ENCODE measurements at places on chromosomes 1 and 21.

DNA sequence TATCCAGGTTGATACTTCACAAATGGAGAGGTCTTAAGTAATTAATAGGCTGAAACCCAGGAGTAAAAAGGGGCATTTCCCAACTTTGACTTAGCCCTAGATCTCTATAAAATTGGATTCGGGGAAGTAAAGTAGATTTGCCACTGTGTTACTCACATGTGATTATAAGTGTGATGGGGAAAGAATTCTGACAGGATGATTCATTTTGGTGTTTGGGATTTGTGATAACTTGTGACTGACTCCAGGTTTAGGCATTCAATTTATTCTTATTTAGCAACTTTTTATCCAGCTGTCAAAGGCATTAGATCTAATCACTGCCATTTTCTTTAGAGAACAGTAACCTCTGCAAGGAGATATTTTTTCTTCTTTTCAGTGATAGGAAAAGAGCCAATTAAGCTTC is 175.5 kb downstream of the ASTN1 start:
- DNase-seq: no peak

GRCh38 chr1:29549001-29549400 is 312.7 kb downstream of the PTPRU start:
- no peak for DNase-seq

DNA sequence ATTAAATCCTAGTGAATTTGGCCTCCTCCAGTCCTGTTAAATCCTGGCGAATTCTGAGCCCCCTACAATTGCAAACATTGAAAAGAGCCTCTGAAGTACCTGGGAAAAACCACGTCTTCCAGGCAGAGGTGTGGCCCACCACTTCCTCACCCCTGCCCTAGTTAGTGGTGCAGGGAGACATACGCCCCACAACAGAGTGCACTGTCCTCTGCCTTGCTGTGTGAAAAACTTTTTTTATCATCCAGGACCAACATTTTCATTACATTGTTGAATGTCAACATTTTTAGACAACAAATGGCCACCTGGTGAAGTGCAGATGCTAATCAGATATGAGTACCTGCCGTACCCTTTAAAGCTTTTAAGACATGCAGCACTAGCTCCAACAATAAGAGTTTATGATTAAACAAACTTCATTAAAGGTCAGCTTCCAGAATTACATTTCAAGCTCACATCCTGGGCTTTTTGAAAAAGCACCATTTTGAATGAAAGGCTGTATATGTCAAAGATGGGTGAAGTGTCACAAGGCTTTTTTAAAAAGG is 13.6 kb upstream of the TMPRSS2 start:
- no peak for DNase-seq

DNA sequence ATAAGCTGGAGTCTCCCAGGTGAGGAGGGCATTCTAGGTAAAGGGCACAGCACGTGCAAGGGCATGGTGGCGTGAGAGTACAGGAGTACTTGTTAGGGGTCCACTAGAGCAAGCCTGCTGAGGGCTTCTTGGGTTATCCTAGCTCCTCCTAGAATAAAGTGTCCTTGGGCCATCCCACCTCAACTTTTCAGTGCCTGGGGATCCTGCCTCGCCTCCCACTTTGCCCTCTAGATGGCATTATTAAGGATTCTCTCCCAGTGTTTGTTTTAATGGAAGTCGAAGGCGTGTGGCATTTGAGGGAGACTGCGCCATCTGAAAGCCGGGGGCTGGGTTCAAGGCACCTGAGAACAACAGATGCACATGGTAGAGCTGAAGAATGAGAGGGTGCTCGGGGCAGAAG is 74.5 kb upstream of the SELENON start:
- no peak for DNase-seq

GRCh38 chr1:69230208-69230607 is 337.5 kb upstream of the LRRC7 start:
- no peak for DNase-seq

DNA sequence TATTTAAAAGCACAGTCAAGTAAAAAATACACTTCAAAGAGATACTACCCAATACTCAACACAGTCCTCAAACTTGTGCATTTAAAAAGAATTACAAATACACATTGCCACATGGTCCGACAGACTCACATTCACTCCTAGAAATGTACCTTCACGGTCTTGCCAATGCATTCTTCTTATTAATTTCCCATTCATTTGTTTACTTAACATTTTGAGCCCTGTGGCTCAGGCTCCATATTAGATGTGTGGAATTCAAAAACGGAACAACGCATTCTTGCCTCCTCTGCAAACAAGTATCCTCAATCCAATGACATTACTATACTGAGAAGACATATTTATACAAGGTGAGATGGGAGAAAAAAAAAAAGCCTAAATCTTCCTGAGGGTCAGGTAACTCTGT is 2.5 kb upstream of the DUSP23 start:
- DNase-seq: no peak

GRCh38 chr1:86061551-86061990 is 95.0 kb downstream of the COL24A1 start:
- DNase-seq: no peak

DNA sequence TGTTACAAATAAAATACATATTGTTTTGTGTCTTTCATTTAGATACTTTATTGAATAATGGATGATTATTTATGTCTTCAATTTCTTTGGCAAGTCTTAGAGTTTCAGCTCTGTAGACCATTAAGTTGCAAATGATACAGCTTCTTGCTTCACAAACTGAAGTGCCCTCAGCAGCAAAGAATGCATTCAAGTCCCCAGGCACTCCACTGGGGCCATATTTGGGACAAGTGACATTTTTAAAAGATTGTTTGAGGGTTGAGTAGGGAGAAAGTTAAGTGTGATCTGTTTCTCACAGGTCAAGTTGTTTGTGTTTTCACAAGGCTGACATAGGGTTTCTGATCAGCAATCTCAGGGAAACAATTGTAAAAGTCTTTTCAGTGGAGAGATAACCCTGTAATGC is 400.7 kb downstream of the PLA2G4A start:
- no peak for DNase-seq

GRCh38 chr1:201828820-201829774 is at the start of gene IPO9:
TSS of gene IPO9 (plus strand) at chr1:201829157. CDS start at chr1:201829210, 53 bp downstream.
- peak; percentile 88 for DNase-seq

DNA sequence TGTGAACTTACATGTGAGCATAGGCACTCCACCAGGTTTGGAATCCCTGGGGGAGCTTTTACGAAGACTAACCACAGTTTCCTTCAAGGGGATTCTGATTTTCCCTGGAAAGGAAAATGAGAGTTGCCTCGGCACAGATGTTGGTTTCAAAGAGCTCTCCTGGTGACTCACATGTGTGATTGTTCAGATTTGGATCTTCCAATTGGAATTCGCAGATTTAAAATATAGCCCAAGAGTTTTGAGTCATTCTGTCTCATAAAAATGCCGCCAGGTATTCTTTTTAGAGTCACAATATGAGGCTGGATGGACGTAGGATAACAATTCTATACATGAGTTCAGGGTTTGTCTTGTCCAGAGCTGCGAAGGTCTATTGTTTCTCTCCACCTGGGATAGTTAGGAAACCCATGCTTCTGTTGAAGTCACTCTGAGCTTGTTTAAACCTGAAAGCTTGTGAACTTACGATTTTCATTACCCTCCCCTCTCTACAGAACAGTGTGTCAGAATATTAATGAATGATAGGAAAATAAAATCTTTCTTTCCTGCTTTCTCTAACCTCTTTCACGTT is 64.9 kb downstream of the TGFB2 start:
- DNase-seq: no peak

- no peak for DNase-seq
Observed at GRCh38 chr1:201399352-201400126, 415 bp upstream of the LAD1 start.

- no peak for DNase-seq
Observed at GRCh38 chr1:232579958-232580941, 49.7 kb downstream of the SIPA1L2 start.

DNA sequence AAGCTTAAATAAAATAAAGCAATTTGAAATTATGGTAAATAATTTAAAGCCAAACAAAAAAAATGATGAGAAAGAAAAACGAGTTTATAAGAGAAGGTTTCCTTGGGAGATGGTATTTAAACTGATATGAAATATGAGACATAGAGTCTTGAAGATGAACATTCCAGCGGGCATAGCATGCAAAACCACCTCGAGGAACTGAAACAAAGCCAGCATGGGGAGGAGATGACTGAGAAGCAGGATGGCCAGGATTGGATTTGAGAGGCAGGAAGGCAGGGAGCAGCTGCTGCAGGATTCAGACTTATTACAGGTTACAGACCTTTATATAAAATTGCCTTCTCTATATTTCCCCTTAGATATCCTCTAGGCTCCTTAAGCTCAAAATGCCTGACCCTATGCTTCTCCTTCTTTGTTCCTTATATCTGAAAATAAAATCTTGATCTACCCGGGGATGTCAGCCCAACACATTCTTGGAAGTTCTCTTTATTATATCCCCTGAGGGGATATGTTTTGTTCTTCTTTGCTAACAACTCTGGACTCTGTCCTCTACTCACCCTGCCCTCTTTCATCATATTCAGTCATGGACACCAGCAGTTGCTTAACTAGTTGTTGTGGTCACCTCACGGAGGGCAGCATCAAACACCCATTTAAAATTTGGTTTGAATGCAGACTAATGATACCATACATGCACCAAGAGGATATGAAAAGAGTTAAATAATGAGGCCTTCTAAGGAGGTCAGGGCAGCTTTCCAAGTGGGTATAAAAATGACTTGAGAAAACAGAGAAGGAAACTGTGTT is 719.1 kb upstream of the B3GALT2 start:
- no peak for DNase-seq
